ENCODE measurements at places on chromosomes 6 and 20.

- DNase-seq = no peak
Measured at GRCh38 chr6:586553-586952, 70.3 kb downstream of the HUS1B start.

DNA sequence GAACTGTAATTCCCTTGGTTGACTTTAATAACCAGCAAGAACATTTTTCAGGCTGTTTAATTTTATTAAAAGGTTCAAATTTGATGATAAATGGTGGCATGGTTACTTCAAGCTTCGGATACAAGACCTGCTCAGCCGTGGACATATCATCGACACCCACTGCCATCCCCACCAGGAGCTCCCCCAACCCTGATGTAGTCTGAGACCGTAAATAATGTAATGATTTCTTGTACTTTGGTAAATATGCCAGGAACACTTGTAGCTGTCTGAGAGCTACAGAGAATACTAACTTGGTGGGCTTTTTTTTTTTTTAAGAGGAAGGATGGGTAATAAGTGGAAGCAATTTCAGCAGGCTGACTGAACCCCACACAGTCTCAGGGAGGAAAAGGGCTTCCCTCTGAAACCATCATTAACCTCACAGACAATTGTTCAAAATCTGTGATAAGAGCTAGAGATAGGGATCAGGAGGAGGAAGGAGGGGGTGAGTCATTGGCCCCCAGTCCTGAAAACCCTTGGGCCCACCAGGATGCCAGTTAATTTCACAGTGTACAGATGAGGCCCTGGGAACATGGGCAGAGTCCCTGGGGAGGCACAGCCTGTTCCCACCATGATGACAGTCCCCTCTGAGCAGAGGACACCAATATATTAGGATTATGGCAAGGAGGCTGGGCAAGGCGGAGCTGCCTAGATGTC lies 56.0 kb downstream of the APCDD1L start:
- DNase-seq = no peak

DNA sequence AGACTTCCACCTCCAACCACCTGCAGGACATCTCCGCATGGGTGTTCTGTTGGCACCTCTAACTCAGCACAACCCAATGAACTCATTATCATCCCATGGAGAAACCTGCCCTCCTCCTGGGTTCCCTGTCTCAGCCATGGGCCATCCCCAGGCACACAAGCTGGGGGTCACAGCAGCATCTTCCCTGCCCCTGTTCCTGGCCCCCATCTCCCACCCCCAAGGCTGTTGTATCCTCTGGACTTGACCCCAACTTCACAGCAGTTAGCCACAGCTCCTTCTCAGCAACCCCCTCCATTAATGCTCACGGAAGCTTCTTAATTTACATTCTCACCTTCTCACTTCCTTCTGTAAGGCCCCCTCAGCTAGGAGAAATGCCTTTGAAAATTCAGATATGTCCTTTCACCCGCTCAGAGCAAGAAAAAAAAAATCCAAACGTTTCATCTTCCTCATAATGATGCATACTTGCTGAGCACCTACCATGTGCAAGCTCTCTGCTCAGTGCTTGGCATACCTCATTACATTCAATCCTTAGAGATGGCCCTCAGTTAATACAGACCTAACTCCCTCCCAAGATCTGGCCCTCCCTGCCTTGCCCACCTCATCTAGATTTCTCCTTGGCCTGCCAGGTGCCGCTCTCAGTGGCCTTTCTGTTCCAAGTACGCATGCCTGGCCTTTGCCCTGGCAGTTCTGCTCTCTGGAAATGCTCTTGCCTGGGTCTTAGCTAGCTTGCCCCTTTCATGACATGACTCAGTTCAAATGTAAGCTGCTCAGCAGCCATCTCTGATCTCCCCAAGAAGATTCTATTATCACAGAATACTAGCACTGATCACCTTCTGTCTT lies 2.5 kb upstream of the NELFCD start:
- DNase-seq = no peak

- no peak for DNase-seq
Measured at GRCh38 chr6:127497410-127497809, 21.7 kb downstream of the MTCL3 start.

DNA sequence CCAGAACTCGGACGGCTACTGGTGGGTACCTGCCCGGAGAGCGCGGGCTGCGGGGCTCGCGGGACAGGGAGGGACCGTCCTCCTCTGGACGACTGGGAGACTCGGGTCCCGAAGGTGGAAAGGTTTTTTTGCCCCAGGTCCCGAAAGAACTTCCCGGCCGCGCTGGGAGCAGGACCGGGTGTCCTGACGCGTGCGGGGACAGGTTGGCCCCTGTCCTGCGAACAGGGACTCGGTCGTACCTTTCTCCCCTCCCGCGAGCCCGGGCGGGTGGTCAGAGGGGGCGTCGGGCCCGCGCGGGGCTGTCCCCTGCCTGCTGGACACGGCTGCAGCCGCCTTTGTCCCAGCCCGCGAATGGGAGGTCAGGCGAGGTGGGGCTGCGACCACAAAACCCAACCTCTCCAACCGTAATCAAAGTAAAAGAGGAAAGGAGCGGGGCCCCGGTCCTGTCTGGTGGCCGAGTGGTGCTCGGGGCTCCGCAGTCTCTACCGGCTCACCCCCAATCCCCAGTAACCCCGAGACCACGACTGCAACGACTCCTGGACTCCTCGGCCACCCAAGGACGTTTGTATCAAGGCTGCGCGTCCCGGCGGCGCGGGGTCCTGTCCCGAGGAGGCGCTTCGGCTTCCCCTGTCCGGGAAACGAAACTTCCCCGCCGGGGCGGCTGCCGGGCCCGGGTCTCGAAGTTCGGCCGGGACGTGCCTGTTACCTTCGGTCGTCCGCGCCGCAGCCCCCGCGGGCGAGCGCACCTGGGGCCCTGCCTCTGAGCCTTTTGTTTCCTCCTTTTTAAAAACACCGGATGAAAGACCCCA lies 798 bp downstream of the DSP start:
- DNase-seq = no peak

All from Kasumi-1 (cell line).